ENCODE measurements at places on chromosomes 6 and 20.
A peak's percentile ranks its signal among the peaks of the same experiment; 100 is the strongest.

DNA sequence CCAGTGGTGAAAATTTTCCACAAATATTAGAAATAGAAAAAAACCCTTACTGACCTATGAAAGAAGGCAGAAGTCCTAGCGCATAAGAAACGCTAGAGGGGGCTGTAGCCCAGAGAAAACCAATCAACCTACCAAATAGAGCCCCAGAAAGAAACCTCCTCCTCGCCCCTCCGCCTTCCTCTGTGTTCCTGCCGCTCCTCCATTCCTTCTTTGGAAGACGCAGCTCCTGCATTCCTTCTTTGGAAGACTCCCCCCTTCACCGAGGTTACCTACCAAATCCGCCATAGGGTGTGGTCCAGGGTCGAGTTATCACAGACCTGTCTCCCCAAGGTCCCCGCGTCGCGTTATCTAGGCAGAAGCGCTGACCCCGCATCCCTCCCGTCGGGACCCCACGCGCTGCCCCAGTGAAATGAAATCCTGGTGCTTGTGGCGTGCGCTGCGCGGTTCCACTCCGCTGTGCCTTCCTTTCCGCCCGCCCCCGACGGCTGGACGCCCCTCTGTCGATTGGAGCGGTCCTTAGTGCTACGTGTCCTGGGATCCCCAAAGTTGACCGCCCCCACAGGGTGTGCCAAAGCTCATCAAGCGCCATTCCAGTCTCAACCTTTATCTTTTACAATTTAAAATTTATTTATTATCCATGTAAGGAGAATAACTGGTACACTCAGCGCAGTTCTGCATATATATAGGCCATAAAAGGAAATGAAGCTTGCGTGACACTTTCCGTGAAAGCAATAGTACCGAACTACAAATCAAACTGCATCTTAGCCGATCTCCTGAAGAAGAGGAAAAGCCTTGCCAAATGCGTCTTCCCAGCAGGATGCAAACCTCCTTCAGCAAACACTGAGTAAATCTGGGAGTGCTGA, 13.0 kb downstream of the RPP21 start:
- DNase-seq, result peak; percentile 69

DNA sequence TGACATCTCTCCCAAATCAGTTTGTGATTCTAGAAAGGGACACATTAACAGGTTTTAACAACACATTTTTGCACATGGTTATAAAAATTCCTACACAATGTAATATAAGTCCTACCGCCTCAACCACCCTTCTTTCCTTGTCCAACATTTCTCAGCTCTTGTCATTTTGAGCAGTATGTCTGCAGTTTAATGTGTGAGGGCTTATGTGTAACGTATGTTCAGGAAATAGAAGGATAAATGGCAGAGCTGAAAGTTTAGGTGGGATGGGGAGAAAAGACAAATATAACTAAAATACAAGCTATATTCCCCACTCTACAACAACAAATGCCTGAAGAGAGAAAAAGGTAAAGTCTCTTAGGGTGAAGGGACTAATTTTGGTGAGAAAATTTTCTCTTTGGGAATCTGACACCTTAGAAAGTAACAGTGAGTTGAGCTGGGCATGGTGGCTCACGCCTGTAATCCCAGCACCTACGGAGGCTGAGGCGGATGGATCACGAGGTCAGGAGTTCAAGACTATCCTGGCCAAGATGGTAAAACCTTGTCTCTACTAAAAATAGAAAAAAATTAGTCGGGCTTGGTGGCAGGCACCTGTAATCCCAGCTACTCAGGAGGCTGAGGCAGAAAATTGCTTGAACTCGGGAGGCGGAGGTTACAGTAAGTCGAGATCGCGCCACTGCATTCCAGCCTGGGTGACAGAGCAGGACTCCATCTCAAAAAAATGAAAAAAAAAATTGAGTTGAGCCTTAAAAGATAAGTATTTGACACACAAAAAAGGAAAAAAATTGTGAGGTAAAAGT, 5.1 kb downstream of the PNRC1 start:
- DNase-seq, result peak; percentile 25

GRCh38 chr20:53935344-53936084, 134.9 kb downstream of the BCAS1 start:
- DNase-seq, result no peak

GRCh38 chr6:132499757-132500156, 13.2 kb downstream of the STX7 start:
- DNase-seq, result no peak

- no peak for DNase-seq
These were observed 31.3 kb downstream of the OR2A4 start for GRCh38 chr6:131669891-131670290.

DNA sequence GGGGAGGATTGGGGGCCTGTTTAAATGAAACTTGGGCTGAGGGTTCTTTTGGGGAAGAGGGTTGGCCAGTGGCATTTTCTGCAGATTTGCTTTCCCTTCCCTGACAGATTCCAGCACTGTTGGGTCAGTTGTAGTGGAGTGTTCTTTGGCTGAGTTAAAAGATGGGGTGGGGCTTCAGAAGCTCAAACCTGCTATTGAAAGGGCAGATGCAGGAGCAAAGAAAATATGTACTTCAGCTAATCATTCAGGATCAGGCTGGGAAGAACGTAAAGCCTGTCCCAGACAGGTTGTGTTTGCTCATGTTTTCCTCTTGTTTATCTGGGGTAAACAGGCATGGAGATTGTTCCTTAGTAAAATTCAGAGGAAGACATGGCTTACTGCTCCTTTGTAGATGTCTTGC, 2.5 kb downstream of the SASH1 start:
- no peak for DNase-seq

DNA sequence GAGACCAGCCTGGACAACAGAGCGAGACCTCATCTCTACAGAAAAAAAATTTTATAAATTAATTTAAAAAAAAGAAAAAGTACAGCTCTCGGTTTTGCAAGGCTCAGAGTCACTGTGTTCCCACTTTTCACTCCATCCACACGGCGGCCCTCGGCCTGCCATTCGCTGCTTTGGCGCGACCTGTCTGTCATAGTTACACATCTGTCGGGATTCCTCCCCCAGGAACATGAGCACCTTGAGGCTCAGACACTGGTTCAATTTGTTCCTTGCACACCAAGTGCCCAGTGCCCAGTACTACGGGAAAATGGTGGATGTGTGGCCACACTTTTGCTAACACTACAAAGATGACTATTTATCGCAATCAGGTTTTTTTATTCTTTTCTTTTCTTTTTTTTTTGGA, 8.4 kb downstream of the CTSZ start:
- no peak for DNase-seq

GRCh38 chr6:130893277-130893676, 66.1 kb downstream of the SMLR1 start:
- DNase-seq, result no peak

- no peak for DNase-seq
These were observed 61.4 kb upstream of the IL20RA start for GRCh38 chr6:137106183-137106582.

- DNase-seq, result no peak
These were observed 68.2 kb upstream of the XRN2 start for GRCh38 chr20:21234806-21235483.

GRCh38 chr20:55242853-55243252, 762.5 kb downstream of the CBLN4 start:
- no peak for DNase-seq

Measured in CD4-positive, alpha-beta T cell treated with Interleukin-21 for 1 hour (primary cell).